Effector CD4-positive, alpha-beta T cell (primary cell): ENCODE measurements at places on chromosomes 7 and 10.

DNA sequence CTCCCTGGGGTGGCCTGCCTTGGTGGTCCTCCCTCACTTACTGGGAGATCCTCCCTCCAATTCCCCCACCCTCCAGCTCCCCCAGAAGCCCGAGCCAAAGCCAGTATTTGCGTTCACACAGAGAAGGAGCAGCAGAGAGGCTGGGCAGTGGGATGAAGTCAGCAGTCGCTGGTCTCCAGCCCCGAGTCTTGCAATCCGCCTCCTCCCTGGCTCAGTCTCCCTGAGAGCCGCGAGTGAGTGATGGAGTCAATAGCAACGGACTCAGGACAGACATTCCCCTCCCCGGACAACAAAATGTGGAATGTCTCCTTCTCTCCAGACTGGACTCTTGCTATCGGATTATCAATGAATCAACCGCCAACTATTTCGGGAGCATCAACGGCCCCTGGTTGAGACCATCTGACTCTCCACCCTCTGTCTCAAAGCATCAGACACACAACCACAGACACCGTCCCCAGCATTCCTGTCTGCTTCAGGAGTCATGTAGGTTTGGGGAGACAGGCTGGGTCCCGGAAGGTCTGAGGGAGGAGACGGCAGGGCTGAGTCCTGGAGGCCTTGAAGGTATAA is 178.4 kb downstream of the SH3PXD2A start:
- DNase-seq = no peak

DNA sequence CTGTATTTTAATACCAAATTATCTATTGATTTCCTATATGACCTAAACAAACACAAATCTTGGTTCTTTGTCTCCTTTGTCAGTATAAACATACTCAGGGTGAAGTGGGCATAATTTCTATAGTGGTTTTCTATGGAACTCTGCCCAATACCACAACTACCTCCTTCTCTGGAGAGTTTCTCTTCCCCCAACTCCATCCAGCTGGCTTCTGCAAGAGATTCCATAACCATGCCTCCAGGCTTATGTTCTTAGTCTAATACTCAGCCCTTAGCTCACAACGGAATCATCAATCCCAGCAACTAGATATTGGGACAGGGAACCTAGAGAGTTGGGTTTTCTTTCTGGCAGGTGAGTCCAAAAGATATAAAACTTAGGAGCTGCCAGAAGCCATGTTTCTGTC is 127.3 kb downstream of the TRIL start:
- no peak for DNase-seq

DNA sequence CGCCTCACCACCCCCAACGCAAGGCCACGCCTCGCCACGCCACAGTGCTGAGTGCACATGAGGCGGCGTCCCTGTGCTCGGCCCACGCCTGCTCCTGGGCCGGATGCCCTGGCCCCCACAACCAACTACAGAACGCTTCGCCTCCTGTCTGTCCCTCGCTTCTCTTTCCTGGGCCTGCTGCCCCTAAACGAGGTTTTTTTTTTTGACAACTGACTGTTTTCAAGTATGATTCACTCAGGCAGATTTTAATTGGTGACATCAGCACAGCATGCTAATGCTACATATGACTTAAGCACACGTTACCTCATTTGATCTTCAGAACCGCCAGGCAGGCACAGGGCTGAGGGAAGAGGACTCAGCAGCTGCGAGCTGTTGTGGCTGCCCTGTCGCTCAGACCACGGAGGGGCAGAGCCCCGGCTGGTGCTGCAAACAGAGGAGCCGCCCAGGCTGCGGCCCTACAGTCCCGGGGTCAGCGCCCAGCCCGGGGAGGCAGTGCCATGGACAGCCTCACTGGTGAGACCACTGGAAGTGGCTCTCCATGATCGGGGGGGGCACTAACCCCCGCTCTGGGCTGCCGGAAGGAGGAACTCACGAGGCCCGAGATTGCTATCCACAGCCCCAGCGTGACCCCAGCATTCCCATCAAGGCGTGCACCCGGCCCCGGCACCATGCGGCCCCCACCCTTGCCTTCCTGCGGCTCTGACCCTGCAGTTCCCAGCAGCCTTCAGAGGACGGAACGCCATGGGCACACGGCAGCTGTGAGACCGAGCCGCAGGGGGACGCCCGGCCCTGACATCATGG is 212.8 kb downstream of the MAD1L1 start:
- no peak for DNase-seq

DNA sequence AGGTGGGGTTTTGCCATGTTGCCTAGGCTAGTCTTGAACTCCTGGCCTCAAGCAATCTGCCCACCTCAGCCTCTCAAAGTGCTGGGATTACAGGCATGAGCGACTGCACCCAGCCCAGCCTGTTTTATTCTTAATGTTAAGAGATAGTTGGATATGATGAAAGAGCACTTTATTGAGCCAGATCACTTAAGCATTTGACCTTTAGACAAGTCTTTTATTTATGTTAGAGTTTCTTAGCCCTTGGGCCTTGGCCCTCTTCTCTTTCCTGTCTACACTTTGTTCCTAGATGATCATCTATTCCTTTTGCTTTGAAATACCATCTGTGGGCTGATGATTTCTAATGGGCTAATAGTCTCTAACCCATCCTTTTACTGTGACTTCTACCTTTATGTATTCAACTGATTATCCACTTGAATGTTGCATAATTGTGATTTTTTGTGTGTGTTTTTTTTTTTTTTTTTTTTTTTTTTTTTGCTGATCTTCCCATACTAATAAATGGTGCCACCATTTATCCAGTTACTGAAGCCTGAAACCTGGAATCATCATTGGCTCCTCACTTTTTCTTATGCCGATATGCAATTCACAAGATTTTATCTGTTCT is 34.8 kb downstream of the BTRC start:
- no peak for DNase-seq

DNA sequence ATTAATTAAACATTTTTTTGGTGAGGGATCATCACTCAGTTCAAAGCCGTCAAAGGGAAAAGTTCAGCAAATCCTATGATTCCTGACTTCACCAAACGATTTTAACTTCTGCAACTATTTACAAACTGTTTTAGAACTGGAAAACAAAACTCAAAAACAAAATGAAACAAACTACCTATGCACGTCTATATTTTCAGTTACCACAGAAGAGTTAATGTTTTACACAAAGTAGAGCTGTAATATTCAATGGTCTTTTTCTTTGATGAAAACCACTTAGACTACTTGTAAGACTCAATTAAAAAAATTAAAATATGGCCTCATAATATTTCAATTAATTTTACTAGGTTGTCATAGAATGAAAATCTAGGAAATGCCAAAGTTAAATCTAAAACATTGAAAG is 131.5 kb downstream of the ATE1 start:
- no peak for DNase-seq

DNA sequence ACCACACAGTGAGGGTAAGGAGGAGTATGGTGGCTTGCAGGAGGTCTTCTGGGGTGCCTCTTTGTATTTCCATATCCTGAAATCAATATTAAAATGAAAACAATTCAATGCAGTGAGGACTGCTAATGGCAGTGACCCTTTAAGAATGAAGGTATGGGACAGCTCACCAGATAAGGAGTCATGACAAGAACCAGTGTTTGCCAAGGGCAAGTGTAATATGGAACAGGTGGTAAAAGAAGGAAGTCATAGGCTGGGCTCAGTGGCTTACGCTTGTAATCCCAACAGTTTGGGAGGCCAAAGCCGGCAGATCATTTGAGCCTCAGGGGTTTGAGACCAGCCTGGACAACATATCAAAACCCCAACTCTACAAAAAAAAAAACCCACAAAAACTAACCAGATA is 20.0 kb upstream of the LIPA start:
- DNase-seq = no peak

DNA sequence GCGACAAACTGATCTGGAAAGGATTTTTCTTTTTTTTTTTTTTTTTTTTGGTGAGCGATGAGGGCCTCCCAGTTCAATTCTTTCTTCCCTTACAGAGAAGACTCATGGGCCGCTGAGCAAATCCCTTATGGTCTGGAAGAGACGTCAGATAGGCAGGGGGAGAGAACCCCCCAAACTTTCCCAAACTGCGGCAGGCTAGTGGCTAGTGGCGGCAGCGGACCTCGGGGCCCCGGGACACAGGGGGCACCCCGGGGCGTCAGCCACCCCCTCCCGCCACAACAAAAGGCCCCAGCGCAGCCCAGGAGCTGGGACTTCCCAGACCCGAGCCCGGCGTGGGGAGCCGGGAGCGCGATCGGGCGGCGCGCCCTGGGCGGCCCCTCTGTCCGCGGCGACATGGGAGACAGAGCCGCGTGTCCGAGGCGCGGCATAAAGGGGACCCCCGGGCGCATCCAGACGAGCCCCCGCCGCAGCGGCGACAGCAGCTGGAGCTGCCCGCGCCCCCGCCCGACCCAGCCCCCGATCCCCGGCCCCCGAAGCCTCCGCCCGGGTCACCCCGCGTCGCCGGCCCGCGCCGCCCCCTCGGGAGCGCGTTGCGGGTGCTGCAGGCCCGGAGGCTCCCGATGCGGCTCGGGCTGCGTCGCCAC is 755 bp downstream of the FAM171A1 start:
- no peak for DNase-seq

- DNase-seq = no peak
These were observed 180.3 kb upstream of the HDAC9 start for GRCh38 chr7:18315241-18315640.

DNA sequence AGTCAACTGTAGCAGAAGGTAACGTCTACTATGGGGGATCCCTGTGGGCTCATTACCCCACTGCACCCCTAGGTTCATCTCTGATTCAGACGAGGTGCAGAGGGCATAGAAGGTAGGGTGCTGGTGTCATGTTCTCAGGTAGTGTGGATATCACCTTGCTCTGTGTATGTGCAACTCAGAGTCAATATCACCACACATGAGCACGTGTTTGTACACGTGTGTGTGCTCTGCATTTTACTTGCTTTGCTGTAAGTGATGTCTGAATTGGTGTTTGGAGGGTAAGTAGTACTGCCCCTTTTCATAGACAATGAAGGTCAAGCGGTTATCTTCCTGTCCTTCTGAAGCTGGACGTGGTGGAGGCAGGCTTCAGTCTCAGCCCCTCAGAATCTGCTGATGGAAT is 10.4 kb downstream of the DMBT1 start:
- DNase-seq = no peak

GRCh38 chr10:31100115-31100601 is 68.5 kb upstream of the ZNF438 start:
- no peak for DNase-seq

DNA sequence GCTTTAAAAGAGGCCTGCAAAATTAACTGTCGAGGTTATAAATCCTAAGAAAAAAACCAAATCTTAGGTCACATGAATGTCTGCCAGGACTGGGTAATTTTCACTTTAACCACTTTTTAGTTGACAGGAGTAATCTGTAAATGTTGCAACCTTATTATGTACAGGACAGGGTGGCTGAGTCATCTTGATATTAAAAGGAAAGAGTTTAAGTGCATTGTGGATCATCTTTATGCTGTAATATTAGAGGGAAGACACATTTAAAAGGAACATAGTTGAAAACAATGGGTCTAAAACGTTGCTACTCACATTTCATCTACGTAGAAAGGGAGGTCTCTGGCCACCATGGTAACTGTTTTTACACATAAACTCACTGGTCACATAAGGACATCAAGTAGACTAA is 115.5 kb downstream of the LSMEM1 start:
- no peak for DNase-seq

DNA sequence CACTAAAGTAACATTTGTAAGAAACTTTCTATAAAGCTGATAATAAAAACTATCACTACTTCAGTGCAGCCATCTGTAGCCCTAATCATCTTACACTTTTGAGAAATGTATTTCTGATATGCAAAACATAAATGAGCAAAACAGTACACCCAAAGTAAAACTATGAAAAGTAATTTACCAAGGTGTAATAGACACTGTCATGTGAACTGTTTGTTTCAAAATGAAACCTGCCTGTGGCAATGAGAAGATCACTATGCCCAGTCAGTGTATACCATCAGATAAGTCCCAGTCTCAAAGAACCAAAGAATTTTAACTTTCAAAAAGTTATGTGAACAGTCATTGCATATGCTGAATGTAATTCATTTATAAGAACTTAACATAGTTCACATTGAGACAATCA is 398.1 kb downstream of the CDC14C start:
- DNase-seq = no peak

- DNase-seq = no peak
These were observed 113.2 kb downstream of the GRID1 start for GRCh38 chr10:86253091-86254072.

- no peak for DNase-seq
These were observed 900 bp upstream of the MICALL2 start for GRCh38 chr7:1459920-1460820.

DNA sequence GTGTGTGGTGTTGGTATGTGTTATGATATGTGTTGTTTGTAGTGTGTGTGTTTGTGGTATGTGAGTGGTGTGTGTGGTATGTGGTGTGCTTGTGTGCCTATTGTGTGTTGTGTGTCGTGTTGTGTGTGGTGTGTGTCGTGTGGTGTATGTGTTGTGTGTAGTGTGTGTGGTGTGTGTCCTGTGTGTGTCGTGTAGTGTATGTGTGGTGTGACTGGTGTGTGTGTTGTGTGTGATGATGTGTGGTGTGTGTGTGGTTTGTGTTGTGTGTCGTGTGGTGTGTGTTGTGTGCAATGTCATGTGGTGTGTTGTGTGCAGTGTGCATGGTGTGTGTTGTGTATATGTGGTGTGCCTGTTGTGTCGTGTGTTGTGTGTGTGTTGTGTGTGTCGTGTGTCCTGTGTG is 144.6 kb downstream of the DNAJB6 start:
- no peak for DNase-seq

- DNase-seq = no peak
These were observed 112.8 kb downstream of the PTPN20 start for GRCh38 chr10:47024046-47024322.

- no peak for DNase-seq
These were observed 26.7 kb upstream of the DNAJB6 start for GRCh38 chr7:157309988-157310668.
